ENCODE measurements at places on chromosomes 6 and 20. TPM values are rescaled to one million over a fixed set of nuclear protein-coding genes. Genes with fewer than 3 reads are reported as not detected.

DNA sequence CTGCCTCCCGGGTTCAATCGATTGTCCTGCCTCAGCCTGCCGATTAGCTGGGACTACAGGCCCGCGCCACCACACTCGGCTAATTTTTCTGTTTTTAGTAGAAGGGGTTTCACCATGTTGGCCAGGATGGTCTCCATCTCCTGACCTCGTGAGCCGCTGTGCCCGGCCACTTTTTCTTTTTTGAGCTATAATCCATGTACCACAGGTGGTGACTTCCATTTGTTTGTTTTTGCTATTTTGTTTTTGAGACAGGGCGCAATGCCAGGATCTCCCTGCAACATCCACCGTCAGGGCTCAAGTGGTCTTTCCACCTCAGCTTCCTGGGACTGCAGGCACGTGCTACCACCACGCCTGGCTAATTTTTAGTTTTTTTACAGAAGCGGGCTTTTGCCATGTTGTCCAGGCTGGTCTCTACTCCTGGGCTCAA is 8.5 kb downstream of the HSPA1B start:
- H3K27me3 ChIP-seq, result no peaks in the 10 kb centered on the region
- no peak for DNase-seq
- peaks cover 52% of the 10 kb centered on the region for H3K36me3 ChIP-seq
- peak overlapping the region; percentile 98 for H3K27ac ChIP-seq
- peak overlapping the region; percentile 74 for H3K4me3 ChIP-seq
- peaks cover 25% of the 10 kb centered on the region for H3K4me1 ChIP-seq

DNA sequence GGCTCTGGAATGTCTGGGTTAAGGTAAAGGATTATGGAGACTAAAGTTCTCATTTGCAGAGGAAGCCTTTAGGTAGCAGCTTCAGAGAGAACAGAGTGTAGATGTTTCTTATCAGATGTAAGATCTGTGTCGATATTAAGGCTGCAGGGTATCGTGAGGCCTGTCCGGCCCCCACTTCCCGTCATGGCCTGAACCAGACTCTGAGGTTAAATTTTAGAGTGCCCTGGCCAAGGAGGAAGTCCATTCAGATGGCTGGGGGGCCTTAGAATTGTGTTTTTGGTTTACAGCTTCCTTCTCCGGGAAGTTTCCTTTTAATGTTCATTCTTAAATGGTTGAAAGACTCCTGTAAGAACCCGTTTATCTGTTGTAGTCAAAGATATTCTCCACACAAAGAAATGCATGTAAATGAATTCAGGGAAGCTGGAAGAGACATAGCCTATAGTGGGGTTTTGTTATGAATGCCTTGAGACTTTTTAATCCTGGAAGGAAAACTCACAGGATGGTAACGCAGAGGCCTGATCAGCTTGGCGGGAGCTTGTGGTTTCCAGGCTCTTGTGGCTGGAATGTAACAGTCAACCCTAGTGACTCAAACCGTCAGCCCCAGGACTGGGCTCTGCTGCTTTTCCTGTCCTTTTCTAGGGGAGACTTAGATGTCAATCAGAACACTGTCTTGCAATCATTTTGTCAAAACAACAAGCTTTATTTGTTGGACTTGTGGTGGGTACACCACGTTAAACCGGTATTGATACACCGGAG is 34.7 kb downstream of the KIF25 start:
- peaks cover 17% of the 10 kb centered on the region for H3K4me1 ChIP-seq
- no peak for DNase-seq
- no peaks in the 10 kb centered on the region for H3K27me3 ChIP-seq
- H3K4me3 ChIP-seq, result no peak overlapping the region

DNA sequence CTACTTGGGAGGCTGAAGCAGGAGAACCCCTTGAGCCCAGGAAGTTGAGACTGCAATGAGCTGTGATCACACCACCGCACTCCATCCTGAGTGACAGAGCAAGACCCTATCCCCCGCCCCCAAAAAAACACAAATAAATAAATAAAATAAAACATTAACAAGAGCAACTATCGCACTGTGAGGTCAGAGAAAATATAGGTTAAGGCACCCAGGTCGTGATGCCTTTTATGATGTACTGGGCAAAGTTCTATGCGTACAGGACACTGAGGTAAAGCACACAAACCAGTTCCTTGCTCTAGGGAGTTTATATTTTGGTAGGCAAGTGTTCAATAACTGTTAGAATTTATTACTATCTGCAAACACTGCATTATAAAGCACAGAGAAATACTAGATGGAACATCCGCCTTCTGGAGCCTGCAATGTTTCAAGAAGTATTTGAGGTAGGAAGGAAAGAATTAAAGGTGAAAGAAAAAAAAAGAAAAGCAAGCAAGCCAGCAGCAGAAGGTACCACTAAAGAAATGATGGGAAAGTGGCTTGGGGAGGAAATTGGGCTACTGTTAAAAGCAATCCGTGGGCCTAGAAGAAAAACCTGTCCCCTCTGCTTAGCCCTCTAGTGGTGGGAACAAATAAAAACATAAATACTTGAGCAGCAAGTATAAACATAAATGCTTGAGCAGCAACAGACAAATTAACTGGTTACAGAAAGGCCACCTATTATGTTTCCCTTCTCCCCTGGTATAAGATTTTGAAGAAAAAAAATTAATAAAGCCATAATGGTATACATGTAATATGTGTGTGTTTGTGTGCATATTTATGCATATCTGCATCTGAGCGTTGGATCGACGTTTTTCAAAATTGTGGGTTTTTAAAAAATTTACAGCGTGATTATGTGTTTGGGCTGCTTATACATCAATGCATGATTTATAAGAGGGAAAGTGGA is 128.0 kb downstream of the PHACTR1 start:
- H3K36me3 ChIP-seq, result no peaks in the 10 kb centered on the region
- no peaks in the 10 kb centered on the region for H3K4me1 ChIP-seq
- DNase-seq, result peak; percentile 53
- no peak overlapping the region for H3K27ac ChIP-seq
- H3K4me3 ChIP-seq, result no peak overlapping the region

DNA sequence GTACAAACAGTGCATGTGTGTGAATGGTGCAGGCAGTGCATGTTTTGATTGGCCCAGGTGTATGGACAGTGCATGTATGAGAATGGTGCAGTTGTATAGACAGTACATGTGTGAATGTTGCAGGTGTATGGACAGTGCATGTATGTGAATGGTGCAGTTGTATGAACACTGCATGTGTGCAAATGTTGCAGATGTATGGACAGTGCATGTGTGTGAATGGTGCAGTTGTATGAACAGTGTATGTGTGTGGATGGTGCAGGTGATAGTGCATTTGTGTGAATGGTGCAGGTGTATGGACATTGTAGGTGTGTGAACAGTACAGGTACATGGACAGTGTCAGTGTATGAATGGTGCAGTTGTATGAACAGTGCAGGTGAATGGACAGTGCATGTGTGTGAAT is 4.0 kb upstream of the KLHL31 start:
- H3K36me3 ChIP-seq, result no peaks in the 10 kb centered on the region
- H3K4me1 ChIP-seq, result peaks cover 8% of the 10 kb centered on the region
- no peak for DNase-seq

GRCh38 chr20:46568570-46569129 is 18.2 kb upstream of the OCSTAMP start:
- no peaks in the 10 kb centered on the region for H3K36me3 ChIP-seq
- H3K4me3 ChIP-seq, result no peak overlapping the region

DNA sequence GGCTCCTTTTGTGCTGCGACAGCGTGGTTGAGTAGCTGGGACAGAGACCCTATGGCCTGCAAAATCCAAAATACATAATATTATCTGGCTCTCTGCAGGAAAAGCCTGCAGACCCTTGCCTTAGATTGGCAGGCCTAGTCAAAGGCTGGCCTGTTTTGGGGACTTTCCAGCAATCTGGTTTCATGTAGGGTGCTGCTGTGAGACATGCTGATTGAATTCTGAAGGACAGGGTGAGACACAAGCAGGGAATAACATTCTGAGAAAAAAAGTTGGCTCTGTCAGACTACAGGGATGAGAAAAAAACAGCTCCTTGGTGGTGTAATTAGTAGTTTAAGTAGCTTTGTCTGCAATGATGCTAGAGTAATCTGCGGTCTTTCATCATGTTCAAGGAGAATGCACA is 402.7 kb upstream of the AGPAT4 start:
- no peak overlapping the region for H3K27ac ChIP-seq
- no peak for DNase-seq

- no peaks in the 10 kb centered on the region for H3K27me3 ChIP-seq
- no peaks in the 10 kb centered on the region for H3K36me3 ChIP-seq
- no peak overlapping the region for H3K27ac ChIP-seq
- no peak overlapping the region for H3K4me3 ChIP-seq
Measured at GRCh38 chr6:38495518-38495917, 144.2 kb downstream of the BTBD9 start.

DNA sequence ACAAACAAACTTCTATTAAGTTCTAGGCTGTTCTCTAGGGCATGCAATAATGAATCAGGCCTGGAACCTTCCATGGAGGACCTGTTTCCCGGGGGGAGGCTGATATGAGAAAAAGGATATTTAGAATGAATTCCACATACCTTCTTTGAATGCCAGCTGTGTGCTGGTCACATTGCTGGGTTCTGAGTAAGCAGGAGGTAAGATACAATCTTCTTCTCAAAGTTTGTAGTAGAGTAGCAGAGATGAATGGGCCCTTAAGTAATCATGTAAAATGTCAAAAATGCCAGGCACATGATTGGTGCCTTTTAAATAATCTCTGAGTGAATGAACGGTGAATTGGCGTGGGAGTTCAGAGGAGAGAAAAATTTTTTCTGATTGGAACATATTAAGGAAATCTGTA is 47.4 kb downstream of the TGM2 start:
- no peaks in the 10 kb centered on the region for H3K27me3 ChIP-seq
- H3K4me3 ChIP-seq, result no peak overlapping the region
- DNase-seq, result no peak
- H3K27ac ChIP-seq, result no peak overlapping the region

DNA sequence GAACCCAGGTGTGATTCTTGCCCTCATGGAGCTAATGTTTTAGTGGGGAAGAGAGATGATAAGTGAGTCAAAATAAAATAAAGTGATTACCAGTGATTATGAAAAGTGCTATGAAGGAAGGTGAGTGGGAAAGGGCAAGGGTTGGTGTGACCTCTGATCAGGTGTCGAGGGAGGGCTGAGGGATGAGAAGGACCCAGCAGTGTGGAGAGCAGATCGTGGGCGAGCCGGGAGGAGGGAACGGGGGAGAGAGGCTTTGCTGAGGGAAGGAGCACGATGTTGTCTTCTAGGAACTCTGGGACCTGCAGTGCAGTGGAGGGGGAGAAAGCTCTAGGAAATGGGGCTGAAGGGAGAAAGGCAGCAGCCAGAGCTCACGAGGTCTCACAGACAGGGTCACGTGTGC is 192.1 kb downstream of the TMEM242 start:
- H3K4me3 ChIP-seq, result no peak overlapping the region
- no peak overlapping the region for H3K27ac ChIP-seq
- H3K36me3 ChIP-seq, result no peaks in the 10 kb centered on the region

The FAM184A gene
- total RNA-seq, result 0.97 TPM

The POU3F2 gene
- total RNA-seq, result 25.5 TPM

The SIGLEC1 gene
- total RNA-seq, result not detected

The HNF4A gene
- total RNA-seq, result not detected

The PRL gene
- not detected for total RNA-seq
